ENCODE measurements at places on chromosomes 4 and X. TPM values are rescaled to one million over a fixed set of nuclear protein-coding genes. Genes with fewer than 3 reads are reported as not detected.

Gene AKAP17A
- total RNA-seq: 23.4 TPM

Gene RRH
- total RNA-seq: not detected

Gene PPP1R2C
- not detected for total RNA-seq

Gene SSX3
- total RNA-seq: not detected

Gene AMTN
- not detected for total RNA-seq

Gene HELT
- total RNA-seq: not detected

Gene BRS3
- not detected for total RNA-seq
